ENCODE measurements at places on chromosomes 5 and 9.
A peak's percentile ranks its signal among the peaks of the same experiment; 100 is the strongest.

- no peak for DNase-seq
Observed at GRCh38 chr5:11247224-11247623, 486.2 kb upstream of the DAP start.

DNA sequence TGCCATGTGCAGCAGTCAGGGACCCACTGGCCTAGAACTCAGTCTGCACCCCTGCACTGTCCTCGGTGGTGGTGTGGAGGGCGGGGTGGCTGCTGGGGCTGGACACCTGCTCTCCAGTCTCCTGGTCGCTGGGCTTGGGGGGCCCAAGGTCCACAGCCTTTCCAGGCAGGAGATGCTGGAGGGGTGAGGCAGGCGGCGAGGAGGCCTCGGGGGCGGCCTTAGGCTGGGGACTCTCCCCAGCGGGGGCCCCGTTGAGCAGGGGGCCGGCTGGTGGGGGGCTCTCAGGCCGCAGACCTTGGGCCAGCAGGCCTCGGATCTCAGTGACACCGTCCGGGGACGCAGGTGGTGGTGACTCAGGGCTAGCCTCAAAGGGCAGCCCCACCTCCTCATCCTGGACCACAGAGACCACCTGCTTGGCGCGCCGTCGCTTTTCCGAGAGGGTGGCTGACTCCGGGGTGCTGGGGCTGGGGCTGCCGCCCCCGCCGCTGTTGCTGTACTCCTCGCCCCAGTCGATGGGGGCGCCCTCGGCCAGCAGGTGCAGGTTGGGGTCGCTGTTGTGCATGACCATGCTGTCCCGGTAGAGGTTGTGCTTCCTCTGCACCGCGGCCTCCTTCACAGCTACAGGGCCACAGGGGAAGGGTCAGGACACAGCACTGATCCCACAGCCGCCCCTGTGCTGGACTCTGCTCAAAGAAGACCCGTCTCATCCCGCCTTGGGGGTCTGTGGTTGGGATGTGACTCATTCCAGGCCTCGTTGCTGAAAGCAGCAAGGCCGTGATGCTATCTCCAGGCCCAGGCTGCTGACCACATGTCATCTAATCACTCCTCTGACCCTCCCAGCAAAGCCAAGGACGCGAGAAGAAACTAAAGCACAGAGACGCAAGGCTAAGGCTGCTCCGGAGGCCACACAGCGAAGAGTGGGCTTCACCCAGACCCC, 55.8 kb downstream of the LRSAM1 start:
- DNase-seq, result peak; percentile 40

- DNase-seq, result no peak
Observed at GRCh38 chr9:14993901-14994554, 83.8 kb upstream of the FREM1 start.

DNA sequence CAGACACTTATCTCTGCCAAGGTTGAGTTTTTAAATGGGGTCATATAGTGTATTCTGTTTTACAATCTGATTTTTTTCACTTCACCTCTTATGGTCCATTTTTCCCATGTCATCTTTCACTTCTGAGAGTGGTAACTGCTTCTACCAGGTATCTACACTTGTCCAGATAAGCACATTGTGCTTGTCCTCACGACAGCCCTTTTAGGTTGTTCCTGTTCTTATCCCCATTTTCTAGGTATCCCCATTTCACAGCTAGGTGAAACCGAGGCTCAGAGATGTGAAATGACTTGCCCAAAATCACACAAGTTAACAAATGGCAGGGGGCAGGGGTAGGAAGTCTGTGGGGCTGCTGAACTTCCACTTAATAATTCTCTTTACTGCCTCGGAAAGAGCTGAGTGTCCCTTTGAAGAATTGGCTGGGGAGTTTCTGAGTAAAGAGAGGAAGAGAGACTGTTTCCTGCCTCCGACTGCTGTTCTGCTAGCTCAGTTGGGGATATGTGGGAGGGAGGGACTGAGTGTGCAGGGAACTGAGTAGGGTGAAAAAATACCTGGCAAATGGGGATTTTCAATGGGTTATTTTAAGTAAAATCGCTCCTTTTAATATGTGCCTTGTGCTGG, 255.4 kb downstream of the GRIA1 start:
- DNase-seq, result no peak

DNA sequence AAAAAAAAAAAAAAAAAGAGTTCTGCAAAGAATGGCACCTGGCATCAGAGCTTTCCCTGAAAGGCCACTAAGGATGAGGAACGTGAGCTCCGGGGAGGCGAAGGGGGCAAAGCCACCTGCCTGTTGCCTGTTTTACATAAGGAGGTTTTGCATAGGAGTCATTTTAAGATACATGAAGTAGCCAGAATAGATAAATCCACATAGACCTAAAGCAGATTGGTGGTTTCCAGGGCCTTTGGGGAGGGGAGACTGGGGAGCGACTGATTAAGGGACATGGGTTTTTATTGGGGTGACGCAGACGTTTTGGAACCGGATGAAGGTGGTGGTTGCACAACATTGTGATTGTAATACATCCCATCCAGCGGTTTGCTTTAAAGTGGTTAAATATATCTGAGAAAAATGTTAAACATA, 7.1 kb downstream of the NEK6 start:
- DNase-seq, result no peak

GRCh38 chr9:89529243-89530035, 31.5 kb upstream of the SEMA4D start:
- DNase-seq, result no peak

DNA sequence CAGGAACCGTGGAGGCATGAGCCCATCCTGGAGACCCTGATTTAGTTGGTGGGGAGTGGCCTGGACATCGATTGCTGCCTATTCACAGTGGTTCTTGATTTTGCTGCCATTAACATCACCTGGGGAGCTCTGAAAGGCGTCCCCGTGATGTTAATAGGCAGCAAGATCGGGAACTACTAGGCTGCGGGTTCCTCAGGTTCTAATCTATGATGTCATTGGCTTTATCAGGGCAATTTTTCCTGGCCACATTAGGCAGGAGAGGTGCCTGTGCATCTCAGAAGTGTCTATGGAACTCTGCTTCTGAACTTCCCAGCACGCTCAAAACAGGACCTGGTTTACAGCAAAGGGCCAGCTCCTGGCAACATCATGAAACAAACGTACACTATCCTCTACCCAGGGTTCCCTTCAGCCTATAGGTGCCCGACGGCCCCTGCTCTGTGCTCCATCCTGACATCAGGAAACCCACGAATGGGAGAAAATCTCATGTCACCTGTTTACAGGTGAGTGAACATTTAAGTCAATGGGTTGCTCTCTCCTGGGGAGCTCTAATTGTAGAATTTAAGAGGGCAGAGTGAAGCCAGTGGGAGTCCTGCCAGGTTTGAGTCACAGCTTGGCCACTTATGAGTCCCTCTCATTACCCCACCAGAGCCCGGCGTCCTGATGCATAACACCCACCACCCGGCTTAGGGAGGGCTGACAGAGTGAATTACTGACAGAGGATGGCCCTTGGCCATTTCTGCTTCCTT, 49.4 kb downstream of the ROPN1L start:
- DNase-seq, result no peak

DNA sequence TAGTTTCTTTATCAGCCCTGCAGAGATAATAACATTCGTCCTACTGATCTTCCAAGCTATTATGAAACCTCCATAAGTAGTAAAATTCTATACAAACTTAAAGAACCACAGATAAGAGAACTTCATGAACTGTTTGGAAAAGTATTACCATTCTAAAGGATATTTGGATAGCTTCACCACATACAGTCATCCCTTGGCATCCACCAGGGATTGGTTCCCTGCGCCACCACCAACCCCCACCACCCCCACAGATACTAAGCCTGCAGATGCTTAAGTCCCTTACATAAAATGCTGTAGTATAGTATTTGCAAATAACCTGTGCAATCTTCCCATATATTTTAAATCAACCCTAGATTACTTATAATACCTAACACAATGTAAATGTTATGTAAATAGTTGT, 61.4 kb upstream of the SHISAL2B start:
- DNase-seq, result no peak

DNA sequence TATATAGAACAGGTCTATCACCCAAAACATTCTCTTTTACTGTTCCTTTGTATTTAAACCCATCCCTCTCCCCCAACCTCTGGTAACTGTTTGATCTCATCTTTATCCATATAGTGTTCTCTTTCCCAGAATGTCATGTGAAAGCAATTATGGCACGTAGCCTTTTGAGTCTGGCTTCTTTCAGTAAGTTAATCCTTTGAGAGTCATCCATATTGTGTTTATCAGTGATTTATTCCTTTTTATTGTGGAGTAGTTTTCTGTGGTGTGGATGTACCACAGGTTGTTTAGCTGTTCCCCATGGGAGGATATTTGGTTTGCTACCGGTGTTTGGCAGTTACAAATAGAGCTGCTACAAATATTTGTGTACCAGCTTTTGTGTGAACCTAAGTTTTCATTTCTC, 38.0 kb downstream of the HMGXB3 start:
- no peak for DNase-seq

GRCh38 chr5:82975396-82975795, 101.8 kb downstream of the TMEM167A start:
- no peak for DNase-seq

DNA sequence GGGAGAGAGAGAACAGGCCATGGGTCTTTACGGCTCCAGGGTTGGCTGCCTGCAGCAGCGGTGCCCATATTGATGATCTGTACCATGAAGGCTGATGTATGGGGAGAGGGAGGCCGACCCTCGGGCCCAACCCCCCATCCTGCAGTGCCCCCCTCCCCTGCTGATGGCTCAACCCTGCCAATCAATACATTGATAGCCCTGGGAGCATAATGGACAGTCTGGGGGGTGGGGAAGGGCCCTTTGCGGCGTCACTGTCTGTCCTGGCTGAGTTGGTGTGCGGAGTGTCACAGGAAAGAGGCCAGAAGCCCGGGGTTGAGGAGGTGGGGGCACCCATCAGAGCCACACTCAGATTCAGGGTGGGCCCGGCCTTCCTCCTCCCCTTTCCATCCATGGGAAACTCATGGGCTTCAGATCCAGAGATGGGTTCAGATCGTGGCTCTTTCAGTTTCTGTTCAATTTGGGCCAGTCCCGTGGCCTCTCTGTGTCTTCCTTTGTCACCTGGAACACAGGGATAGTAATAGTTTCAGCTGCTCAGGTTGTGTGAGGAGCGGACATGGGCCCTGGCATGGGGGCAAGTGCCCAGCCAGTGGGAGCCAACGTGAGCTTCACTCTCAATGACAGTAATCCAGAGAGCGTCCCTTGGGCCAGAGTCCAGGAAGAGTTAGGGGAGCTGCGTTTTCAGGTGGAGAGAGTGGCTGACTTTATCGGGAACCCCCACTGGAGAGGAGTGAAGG, 9.5 kb downstream of the FGF18 start:
- no peak for DNase-seq

GRCh38 chr5:169917500-169917899, 62.8 kb downstream of the INSYN2B start:
- DNase-seq, result no peak

- peak; percentile 67 for DNase-seq
Observed at GRCh38 chr5:132065351-132065937, 5.0 kb downstream of the IL3 start.

DNA sequence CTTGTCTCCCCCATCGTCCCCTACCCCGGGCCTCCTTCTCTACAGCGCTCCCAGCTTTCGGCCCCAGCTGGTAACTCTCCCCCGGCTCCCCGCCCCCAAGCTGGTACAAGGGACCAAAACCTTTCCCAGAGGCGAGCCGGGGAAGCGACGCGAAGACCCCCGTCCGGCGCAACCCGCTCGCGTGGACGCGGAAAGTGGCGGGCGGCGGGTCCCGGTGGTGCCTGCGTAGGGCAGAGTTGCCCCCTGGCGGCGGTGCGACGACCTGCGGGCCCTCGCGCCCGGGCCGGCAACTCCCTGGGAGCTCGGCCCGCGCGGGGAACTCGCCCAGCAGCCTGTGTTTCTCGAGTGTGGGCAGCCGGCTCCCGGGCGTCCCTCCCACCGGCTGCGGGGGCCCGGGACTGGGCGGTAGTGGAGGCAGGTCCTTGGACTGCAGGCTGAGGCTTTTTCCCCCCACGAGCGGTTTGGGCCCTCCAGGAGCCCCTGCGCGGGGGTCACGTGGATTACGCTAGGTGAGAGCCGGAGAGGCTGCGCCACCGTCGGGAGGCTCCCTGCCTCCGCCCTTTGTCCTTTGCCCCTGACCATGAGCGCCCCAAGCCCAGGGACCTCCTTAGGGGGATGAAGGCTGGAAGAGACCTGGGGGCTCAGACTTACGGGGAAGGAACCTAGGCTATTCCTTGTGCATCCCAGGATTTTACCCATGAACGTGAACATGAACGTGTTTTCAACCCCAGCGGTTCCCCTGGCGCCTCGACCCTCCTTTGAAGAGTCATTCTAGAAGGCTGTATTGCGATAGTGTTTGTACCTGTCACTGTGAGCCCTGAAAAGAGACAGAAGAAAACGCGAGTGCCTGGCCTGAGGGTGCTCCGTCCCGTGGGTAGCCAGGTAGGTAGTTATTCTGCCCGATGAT, 2.9 kb upstream of the FOXD1 start:
- DNase-seq, result peak; percentile 82
